ENCODE measurements at places on chromosomes 12 and 14.

DNA sequence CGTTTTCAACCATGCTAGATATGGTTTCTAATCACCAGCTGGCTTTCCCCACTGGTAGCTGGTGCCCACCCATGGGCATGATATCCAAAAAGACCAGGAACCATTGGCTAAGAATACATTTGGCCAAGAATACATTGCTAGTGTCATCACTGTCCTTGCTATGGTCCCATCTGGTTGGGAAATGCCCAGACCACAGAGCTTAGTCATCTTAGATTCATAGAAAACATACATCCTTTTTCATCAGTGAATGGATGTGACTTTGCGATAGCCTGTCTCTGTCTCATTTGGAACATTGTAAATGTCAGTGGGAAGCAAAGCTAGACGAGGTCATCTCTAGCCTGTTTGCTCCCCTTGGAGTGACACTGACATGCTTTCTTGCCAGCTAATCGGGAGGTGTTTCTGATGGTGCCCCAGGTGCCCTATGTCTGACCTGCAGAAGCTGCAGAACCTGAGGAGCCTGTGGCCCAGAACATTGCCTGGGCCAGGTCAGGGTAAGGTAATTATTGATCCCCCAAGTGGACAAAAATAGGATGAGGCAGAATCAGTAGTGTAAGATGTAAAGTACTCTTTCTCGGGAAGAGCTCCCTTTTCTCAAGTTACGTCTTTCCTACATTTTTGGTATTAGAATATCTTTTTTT, 194.8 kb downstream of the SLC41A2 start:
- peak; percentile 88 for DNase-seq

GRCh38 chr12:8156845-8157244, at the start of gene ZNF705A:
Gene ZNF705A (plus strand): TSS chr12:8157015. CDS start chr12:8172626, 15,611 bp downstream.
- DNase-seq, result peak; percentile 90

DNA sequence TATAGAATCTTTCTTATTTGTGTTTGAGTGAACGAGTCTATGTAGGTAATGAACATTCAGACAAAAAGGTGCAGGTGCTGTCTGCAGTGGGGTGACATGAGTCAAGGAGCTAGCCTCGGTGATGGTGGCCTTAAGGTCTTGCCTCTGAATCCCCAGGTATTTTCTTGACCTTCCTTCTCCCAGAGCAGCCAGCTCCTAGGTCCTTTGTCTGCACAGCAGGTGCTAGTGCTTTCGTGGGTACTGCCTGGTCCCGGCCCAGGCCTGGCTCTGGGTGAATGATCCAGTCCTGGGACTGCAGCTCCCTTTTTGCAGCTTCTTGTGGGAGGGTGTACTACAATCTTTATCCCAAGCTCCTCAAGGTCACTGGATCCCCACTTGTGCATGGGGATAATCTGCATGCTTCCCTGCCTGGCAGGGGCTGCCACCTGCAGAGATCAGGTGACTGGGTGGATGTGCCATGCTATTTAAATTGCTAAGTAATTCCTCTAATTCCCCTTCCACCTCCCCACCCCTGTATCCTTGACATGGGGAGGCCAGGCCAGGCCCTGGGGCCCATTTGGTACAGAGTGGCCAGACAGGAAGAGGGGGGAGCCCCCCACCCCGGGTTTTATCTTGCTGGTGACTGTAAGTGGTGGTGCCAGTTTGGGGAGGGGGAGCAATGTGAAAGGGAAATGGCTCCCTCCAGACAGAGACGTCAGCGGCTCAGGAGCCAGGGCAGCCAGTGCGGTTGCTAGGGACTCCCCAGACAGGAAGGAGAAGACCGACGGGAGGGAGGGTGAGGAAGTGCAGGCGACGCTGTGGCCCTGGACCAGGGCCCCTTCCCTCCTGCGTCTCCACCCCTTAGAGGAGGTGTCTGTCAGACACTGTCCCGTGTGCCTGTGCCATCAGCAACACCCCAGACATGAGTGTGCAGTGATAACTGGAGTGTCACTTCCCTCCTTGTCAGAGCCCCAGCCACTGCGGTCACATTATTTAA, 6.7 kb downstream of the VASH1 start:
- DNase-seq, result peak; percentile 94

DNA sequence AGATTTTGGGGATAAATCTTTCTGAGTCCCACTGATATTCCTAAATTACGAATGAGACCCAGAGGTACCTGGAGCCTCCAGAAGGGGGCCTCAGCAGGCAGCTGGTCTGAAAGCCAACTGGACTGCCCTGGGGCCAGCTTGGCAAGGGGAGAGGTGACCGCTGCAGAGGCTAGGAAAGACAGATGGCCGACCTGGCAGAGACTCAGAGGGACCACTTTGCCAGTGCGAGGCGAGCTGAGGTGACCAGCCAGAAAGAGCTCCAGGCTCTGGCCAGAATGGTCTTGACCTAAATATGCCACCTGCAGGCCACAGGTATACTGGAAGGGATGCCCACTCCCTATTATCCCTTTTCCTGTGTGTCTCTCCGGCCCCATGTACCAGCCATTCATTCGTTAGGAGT, 256.8 kb upstream of the GARIN6 start:
- no peak for DNase-seq

GRCh38 chr12:19440019-19440858, 947 bp downstream of the AEBP2 start:
- DNase-seq, result peak; percentile 49

DNA sequence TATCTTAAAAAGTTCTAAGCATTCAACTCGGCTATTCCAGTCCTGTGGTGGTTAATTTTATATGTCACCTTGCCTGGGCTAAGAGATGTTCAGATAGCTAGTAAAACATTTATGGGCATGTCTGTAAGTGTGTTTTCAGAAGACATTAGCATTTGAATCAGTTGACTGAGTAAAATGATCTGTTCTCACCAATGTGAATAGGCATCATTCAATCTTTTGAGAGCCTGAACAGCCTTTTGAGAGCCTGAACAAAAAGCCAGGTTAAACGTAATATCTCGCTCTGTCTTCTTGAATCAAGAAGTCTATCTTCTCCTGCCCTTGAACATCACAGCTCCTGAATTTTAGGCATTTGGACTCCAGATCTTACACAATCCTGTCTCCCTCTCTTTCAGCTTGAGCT, 1266.1 kb downstream of the LRFN5 start:
- DNase-seq, result no peak

- DNase-seq, result no peak
Measured at GRCh38 chr12:64265839-64266238, 43.7 kb upstream of the KICS2 start.

DNA sequence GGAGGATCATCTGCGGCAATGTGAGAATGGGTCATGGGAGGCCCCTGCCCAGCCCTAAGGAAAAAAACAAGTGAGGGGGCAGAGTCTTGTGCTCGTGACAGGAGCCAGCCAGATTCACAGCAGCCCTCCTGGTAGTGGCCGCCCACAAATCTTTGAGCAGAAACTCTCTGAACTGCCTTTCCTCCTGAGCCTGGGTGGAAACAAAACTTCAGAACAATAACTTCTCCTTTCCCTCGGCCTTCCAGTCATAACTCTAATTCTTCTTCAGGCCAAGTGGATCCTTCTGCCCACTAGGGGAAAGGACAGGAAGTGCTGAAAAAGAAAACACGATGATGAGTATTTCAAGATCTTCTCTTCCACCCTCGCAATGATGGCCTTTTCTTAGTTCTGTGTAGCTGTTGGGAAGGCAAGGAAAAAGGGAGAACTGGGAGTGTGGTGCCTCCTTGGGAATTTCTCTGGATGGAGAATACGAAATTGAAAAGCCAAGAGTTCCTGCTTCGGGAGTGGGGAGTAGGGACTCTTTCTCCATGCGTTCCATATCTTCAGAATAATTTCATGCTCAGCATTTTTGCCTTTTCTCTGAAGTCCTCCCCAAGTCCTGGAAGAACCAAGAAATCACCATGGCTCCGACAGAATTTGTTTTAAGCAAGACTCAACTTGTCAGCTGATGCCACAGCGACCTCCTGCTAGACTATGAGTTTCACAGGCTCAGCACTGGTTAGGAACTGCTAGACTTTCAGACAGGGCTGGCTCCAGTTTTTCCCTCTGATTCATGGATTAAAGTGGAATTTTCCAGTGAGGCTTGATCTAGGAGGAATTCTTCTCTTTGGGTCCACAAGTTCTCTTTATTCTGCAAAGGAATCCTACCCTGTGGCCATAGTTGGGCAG, 188.9 kb downstream of the CAND1 start:
- peak; percentile 90 for DNase-seq

GRCh38 chr12:52515927-52516831, 4.0 kb downstream of the KRT5 start:
- DNase-seq, result no peak

GRCh38 chr12:66066929-66067523, 63.5 kb downstream of the LLPH start:
- no peak for DNase-seq

- DNase-seq, result no peak
Measured at GRCh38 chr14:104881369-104881979, 16.4 kb downstream of the CEP170B start.

- peak; percentile 13 for DNase-seq
Measured at GRCh38 chr12:107610021-107610859, 75.4 kb upstream of the PWP1 start.

GRCh38 chr12:107159384-107159900, 66.1 kb upstream of the CRY1 start:
- DNase-seq, result no peak

DNA sequence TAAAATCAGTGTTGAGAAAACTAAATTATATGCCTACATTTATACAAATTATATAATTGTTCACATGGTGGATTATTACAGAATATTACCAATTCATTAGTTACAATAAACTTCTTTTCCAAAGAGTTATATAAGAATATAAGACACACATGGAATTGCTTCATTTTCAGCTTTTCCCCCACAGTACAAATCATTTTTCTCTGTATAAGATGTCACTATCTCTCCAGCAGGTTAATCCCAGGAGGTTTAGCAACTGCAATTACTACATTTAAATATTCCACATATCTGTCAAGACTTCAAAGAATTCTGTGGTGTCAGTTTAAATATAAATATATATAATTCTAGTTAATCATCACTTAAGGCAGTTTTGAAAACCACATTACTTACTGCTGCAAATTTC, 59.6 kb upstream of the G2E3 start:
- no peak for DNase-seq

DNA sequence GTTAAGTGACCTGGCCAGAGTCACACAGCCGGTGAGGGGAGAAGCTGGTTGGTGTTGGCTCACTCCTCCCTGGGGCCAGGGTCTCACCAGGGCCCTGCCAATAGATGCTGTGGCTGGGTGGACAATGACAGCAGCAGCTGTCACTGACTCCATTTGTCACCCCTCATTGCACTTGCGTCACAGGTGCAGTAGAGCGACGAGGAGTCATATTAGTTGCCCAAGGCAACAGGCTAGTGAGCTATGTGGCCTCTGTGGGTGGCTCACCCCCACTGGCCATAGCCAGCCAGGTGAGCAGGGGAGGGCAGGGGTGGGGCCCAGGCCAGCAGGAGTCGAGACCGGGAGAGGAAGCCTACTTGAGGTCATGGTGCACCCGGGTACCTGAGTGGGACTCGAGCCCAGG, 9.7 kb downstream of the SLC25A47 start:
- peak; percentile 49 for DNase-seq

- no peak for DNase-seq
Measured at GRCh38 chr14:50785457-50786063, 45.4 kb downstream of the NIN start.

GRCh38 chr12:9869307-9870161, at the start of gene CLEC2B:
Gene CLEC2B (minus strand): TSS chr12:9869354.
- peak; percentile 87 for DNase-seq

- DNase-seq, result no peak
Measured at GRCh38 chr12:25698772-25699171, 145.7 kb upstream of the LMNTD1 start.

DNA sequence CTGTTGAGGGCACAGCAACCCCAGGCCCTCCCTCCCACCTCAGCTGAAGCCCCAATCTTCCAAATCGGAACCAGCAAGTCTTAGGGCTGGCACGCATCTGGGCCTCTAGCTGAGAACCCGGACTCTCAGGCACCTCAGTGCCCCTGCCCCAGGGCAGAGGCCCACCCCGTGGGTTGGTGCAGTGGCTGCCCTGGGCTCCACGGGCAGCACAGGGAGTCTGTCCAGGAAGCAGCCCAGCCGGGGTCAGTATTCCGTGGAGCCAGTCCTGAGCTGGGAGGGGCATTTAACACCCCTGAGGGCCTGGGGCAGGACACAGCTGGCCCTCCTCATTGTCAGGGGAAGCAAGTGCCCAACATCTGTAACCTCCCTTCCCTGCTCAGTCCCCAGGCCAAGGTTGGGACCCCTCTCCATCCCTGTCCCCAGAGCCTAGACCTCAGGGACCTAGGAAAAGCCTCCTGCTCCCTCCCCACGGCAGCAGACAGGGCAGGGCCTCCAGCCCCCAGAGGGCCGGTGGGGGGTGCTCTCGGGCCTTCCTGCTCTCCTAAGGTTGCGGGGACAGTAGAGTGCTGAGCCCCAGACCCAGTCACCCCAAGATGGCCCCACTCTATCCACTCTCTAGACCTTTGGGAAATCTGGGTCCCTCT, 36.5 kb downstream of the SLC6A12 start:
- DNase-seq, result no peak

DNA sequence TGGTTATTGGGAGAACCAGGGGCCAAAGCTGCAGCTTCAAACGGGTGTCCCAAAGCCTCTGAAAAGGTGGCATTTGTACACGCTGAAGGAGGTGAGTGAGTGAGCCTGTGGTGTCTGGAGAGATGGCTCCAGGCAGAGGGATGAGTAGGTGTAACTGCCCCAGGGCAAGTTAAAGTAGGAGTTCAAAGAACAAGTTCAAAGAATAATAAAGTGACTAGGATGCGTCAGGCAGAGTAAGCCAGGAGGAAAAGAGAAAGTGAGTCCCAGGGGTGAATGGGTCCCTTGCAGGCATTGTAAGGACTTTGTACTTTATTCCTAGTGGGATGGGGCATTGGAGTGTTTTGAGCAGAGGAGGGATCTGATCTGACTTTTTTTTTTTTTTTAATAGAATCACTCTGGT, 201.4 kb upstream of the PWP1 start:
- DNase-seq, result no peak

DNA sequence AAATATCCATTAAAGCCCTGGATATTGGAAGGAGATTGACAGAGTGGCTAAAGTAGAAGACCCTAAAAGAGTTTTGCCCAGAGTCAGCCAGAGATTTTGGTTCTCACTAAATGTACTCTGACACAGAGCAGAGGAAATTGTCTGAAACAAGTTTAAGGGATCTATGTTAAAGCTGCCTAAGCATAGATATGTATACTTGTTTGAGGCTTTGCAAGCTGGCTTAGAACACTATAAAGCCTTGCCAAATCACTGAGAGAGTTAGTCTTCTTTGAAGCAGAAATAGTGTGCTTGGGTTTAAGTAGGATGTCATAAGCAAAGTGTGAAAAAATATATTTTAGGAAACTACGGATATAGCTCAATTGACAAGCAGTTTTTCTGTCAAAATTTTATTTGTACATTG, 653.5 kb downstream of the FSCB start:
- no peak for DNase-seq

- no peak for DNase-seq
Measured at GRCh38 chr12:119705182-119705581, 37.2 kb downstream of the PRKAB1 start.

- DNase-seq, result peak; percentile 78
Measured at GRCh38 chr14:22800346-22800745, 14.9 kb downstream of the SLC7A7 start.

DNA sequence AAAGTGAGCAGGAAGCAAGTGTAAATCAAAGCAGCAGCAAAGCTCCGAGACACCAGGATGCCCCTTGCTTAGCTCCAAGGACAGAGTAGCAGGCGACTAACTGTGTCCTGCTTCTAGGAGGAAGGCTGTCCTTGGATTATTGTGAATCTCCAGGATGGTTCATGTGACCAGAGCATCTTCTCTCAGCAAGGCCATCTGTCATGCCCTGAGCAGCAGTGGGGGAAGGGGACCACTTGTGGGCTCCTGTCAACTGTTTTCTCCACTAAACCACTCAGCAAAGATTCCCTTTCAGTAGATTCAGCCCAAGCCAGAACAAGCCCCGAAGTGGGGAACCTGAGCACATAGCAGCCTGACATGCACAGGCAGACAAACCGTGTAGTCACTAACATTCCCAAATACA, 19.4 kb downstream of the MAP3K9 start:
- DNase-seq, result no peak
